A549 treated with Mapracorat at 1 μM for 4 hours (cell line): ENCODE measurements at places on chromosomes 6 and 20. TPM values are rescaled to one million over a fixed set of nuclear protein-coding genes. Genes with fewer than 3 reads are reported as not detected.

GHRH gene
- total RNA-seq: not detected in 5 replicates

MAS1 gene
- total RNA-seq: 0.01 TPM in 1 of 5 replicates, not detected in the others

SALL4 gene
- total RNA-seq: 1.1 to 2.2 TPM (median 1.2 TPM) in 5 replicates

BTNL2 gene
- total RNA-seq: not detected in 5 replicates

OR14J1 gene
- not detected in 5 replicates for total RNA-seq

C20orf204 gene
- 0.15 to 0.65 TPM (median 0.42 TPM) in 5 replicates for total RNA-seq
